T-helper 2 cell treated with Interferon-gamma antibody and Interleukin-4, amounts not matched to agents 100 ng/mL and 5 ng/mL, for 36 hours (primary cell): ENCODE measurements at places on chromosomes 12 and 14. TPM values are rescaled to one million over a fixed set of nuclear protein-coding genes. Genes with fewer than 3 reads are reported as not detected.

MYRFL gene
- total RNA-seq: not detected in 2 replicates

CCDC177 gene
- not detected in 2 replicates for total RNA-seq

GCN1 gene
- total RNA-seq: 117 and 121 TPM in 2 replicates

C12orf43 gene
- total RNA-seq: 23.2 and 26.1 TPM in 2 replicates

IPO8 gene
- 44.4 and 46.4 TPM in 2 replicates for total RNA-seq

CLEC14A gene
- total RNA-seq: not detected in 2 replicates

ART4 gene
- total RNA-seq: not detected in 2 replicates
